ENCODE measurements at places on chromosomes 7 and 10.

GRCh38 chr10:86195521-86196157 lies 171.0 kb downstream of the GRID1 start:
- DNase-seq = no peak

- no peak for DNase-seq
These were observed 4.9 kb upstream of the ADCY1 start for GRCh38 chr7:45569290-45569685.

- DNase-seq = no peak
These were observed 549.4 kb upstream of the C7orf33 start for GRCh38 chr7:148041156-148041555.

- no peak for DNase-seq
These were observed 292.2 kb upstream of the ZWINT start for GRCh38 chr10:56653289-56653688.

DNA sequence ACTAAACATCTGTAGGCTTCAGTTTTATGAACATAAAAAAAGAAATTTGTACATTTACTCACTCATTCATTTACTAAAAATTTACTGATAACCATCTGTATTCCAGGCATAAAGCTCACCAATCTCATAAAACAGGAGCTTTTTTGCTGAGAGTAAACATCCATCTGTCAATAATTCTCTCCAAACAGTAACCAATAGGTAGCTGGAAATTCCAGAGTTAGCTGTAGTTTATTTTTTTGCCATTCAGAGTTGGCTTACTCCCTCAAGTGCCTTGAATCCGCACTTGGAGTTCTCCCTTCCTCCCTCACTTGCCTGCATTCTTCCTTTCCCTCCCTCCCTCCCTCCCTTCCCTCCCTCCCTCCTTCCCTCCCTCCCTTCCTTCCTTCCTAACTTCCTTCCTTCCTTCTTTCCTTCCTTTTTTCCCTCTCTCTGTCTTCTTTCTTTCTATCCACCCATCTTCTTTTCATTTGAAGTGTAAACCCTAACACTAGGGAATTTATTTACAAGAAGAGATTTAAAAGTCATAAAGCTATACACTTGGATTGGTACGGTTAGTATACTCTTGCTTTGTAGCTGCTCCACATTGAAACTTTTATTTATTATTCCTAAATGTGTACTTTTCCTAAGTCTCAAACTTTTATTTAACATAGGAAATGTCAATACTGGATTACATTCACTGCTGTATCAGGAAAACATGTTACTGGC lies 44.6 kb upstream of the BICC1 start:
- DNase-seq = no peak

DNA sequence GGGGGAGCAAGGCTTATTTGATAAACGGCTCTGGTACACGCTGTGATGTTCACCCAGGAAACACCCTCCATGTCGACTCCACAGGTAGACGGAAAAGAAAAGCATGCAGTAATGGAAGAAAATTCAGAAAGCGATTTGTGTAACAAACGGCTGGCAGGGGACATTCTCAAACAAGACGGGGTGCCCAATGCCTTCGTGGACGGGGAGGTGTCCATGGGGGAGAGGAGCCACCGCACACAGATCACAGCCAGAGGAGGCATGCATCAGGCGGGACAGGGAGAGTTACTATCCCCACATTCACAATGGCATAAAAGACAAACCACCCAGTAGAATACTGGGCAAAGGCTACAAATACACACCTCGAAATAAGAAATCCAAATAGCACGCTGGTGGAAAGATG lies 20.1 kb downstream of the CNPY1 start:
- no peak for DNase-seq
